ENCODE measurements at places on chromosomes 1 and 21.

DNA sequence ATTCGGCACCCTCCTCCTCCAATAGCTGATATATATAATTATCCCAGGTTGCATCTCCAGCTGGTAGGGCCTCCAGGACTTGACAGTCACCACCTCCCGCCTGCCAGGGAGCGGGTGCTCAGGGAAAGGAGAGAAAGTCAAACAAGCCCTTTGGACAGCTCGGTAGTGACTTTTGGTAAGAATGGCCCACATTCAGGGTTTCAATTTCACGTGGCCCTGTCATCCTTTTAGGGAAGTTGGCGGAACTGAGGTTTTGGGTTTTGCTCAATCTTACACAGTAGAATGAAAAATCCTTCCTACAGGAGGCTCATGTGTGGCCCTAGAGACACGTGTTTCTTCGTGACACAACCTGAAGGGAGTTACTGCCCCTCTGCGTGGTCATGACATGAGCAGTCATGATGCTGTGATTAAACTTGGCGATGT is 44.2 kb downstream of the CAPN8 start:
- DNase-seq: no peak

- DNase-seq: peak; percentile 75
These were observed 43.4 kb upstream of the RHOU start for GRCh38 chr1:228691926-228692325.

- no peak for DNase-seq
These were observed 8.0 kb downstream of the ACBD6 start for GRCh38 chr1:180494370-180494769.

GRCh38 chr1:248610301-248610700 is 12.8 kb upstream of the OR2T10 start:
- DNase-seq: no peak

DNA sequence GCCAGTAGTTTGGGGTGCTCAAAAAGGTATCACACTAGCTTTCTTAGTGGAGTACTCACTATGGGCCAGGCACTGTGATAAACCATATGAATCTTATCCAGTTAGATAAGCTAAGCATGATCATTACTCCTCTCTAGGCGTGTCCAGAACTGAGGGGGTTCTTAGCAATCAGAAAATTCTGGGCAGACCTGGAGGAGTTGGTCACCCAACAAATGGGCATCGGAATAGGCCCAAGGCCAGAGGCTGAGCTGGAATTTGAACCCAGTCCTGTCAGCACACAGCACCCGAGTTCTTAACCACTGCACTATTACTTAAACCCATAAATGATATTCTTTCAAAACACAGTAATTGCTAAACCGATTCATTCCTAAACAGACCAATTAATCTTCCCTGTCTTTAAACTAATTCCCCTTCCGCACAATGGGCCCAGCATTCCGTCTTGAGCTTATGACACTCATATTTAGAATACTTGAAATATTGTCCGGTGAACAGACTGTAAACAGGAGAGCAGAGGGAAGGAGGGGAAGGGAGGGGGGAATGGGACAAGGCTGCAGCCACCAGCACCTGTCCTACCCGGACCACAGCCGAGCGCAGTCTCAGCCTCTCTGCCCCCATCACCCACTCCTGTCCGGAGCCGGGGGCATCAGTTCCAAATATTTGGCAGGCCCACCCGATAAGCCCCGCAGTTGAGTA is 113.0 kb upstream of the GADD45A start:
- DNase-seq: peak; percentile 47

- no peak for DNase-seq
These were observed 38.6 kb upstream of the ADGRL4 start for GRCh38 chr1:79044974-79045650.

DNA sequence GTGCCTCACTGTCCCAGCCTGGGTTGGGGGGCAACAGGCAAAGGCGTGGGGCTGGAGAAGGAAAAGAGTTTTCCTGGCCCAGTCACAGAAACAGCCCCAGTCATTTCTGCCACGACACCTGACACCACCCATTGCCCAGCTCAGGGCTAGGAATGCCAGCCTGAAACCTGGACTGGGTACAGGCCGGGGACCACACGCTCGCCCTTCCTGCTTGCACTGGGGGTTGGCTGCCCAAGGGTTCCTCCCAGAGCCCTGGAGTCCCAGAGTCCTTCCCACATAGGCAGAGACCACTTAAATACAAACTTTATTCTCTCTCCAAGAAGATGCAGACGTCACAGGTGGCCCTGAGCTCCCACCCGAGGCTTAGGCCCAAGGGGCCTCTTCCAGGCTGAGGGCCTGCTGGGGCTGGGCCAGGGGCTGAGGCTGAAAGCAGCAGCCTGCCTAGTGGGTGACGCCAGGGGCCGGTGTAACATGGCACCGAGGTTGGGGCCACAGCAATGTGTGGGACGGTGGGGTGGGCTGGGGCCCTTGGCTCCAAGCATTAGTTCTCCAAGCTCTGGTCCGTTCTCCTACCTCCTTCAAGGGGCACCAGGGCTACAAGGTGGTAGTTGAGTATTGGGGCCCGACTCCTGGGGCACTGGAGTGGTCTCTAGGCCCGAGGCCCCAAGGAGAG is 1.6 kb downstream of the TMEM52 start:
- no peak for DNase-seq
